NCI-H748 treated with DMSO at 0.1 percent for 48 hours (cell line): ENCODE measurements at places on chromosomes 1 and 21.

- DNase-seq: no peak
Measured at GRCh38 chr1:24951337-24951736, 21.3 kb upstream of the RUNX3 start.

- DNase-seq: peak; percentile 13
Measured at GRCh38 chr1:227946624-227947385, 927 bp downstream of the WNT9A start.

GRCh38 chr1:107963601-107964335, 1.2 kb downstream of the VAV3 start:
- DNase-seq: no peak

DNA sequence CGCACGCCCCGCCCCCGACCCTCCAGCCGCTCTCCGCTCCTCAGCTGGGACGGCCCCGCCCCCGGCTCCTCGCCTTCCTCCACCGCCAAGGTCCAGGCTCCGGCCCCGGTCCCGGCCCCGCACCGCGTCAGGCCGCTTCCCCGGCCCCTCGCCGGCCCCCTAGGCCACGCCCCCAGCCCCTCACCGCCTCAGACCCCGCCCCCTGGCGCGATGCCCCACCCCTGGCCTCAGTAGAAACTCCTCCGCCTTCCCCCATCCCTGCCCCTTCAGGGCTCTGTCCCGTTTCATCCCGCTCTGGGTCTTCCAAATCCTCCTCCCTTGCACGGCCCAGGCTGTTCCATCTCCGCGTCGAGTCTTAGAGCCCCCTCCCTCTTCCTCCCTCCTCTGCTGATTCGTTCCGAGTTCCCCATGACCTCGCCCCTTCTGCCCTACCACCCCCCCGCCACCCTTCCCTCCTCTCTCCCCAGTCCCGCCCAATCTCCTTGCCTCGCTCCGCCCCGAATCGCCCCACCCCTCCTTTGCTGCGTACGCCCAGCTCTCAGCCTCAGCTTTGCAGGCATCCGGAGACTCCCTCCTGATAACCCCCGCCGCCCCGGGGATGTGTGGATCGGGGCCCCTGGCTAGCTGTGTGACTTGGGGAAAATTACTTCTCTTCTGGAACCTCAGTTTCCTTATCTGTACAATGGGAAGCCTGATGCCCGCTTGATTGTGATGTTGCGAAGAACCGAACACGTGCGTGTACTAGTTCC, 448 bp upstream of the ASAP3 start:
- peak; percentile 67 for DNase-seq

- no peak for DNase-seq
Measured at GRCh38 chr1:34362949-34363348, 186.2 kb downstream of the C1orf94 start.

- DNase-seq: no peak
Measured at GRCh38 chr1:33921281-33921680, 57.4 kb downstream of the HMGB4 start.

- DNase-seq: no peak
Measured at GRCh38 chr1:43954036-43954435, 7.3 kb downstream of the IPO13 start.

DNA sequence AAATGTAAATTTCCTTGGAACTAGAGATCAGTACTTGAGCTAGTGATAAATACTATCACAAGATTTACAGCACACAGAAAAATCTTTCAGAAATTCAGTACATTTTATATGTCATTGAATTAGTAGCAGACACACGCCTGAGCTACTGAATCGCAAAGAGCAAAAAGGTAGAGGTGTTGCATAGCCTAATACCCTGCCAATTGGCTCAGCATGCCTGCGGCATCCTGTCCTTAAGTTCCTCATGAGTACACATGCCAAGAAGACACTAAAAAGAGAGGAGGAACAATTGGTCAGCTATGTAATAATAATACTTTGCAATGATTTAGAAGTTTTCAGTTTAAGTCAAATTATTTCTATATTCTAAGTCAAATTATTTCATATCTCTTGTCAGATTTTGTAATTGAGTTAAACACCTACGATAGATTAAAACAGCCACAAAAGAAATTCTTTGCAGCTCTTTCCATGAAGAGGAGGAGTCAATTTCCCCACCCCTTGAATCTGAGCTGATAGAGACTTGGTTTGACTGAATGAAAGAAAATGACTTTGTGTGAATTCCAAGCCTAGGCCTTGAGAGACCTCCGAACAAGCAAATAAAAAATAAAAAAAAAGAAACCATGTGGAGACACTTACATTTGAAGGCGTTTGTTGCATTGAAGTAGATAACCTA, 36.2 kb upstream of the PKN2 start:
- no peak for DNase-seq

- no peak for DNase-seq
Measured at GRCh38 chr1:231315887-231316286, 21.8 kb downstream of the EXOC8 start.

- no peak for DNase-seq
Measured at GRCh38 chr1:186740324-186740723, 60.1 kb upstream of the PTGS2 start.

DNA sequence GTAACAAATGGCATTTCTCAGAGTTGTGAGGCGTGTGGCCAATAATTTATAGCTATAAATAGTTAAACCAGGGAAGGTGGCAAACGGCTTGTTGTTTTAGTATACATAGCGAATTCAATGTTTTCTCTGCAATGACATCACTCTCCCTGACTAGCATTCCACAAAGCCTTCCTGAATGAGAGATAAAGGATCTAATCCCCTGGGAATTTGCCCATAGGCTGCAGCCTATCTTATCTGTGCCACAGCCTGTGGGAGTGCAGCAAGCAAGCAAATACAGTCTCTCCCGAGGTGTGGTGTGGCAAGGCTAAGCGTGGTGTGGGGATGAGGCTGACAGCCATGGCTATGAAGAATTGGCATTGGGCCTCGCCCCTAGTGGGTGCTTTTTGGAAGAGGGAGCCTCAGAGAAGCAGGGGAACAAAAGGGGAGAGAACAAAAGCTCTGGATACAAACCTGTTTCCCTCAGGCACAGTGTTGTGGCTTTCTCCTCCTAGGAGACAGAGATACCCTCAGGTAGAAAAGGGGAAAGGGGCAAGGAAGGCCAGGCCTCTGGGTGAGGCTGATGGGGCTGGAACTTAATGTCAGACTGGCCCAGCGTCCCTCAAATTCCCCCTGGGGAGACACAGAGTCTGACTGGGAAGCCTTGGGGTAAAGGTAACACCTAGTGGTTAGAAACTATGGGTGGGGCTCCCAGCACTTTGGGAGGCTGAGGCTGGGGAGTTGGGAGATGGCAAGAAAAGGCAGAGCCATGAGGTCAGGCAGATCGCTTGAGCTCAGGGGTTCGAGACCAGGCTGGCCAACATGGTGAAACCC, 8.9 kb downstream of the TAGLN2 start:
- DNase-seq: no peak

DNA sequence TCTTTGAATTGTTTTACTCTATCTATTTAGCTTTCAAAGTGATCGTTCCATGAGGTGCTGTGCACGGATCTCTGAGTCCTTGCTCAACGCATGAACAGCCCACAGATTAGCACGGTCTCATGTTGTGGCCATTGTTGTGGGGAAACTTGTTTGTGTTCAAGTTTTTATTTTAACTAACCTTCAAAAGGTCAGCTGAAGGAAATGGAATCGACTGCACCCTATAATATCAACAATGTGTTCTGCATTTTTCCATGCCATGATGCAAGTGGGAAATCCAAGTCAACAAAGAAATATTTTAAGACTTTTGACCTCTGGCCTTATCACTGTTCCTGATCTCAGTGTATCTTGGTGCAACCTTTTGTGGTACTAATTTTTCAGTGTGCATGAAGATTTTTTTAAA, 6.1 kb downstream of the SH2D1B start:
- no peak for DNase-seq

GRCh38 chr1:34178072-34178471, 1.4 kb downstream of the C1orf94 start:
- DNase-seq: no peak

DNA sequence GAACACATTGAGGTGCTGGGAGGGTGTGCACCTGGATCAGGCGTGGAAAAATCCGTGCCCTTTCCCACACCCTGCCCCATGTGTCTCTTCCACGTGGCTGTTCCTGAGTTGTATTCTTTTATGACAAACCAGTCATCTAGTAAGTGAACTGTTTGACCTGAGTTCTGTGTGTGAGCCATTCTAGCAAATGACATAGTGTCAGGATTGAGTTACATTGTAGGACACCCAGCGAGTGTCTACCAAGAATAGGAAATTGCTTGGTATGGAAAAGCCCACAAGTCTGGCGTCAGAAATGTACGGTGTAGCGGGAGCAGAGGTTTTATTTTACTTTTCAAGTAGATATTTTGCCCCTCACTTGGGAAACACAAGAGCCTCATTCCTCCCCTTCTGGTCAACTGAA, 1.2 kb upstream of the MRAP start:
- DNase-seq: no peak

GRCh38 chr1:201346337-201346939, 31.0 kb downstream of the TNNT2 start:
- peak; percentile 5 for DNase-seq

DNA sequence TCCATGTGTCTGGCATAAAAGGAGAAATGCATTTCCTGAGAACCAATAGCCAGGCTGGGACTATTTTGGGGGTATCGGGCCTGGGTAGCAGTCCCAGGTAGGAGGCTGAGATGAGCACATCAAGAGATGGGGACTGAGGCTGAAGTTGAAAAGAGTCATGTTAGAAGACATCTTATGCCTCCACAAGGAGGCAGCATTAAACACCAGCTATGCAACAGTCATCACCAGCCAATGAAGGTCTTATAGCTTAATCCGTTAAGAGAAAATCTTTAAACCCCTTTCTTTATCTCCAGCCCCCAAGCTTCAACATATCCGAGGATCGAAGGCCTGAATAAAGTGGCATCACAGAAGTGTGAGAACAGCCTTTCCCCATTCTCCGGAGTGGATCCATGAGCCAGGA, 640.7 kb upstream of the PTBP2 start:
- DNase-seq: no peak

- no peak for DNase-seq
Measured at GRCh38 chr1:180215856-180216625, 14.0 kb upstream of the LHX4 start.

- DNase-seq: no peak
Measured at GRCh38 chr1:85308833-85309350, 32.5 kb upstream of the BCL10 start.

- DNase-seq: peak; percentile 38
Measured at GRCh38 chr1:225652729-225653462, at the start of gene ENAH. Gene ENAH, minus strand, starts transcription at chr1:225653123. Its CDS starts 433 bp downstream, at chr1:225652690.

DNA sequence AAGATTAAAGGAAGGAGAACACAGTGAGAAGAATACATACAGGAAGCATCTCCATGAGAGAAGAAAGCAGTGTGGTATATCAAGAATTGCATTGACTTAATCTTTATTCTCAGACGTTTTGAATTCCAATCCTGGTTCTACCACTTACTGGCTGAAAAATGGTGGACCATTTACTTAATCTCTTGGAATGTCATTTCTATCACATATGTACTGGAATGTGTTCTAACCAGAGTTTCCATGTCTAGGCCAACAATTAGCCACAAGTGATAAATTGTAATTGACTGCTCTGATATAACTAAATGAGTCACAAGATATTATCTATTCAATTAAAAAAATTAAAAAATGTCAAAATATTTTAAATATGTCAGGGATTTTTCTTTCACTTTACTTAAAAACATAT, 626.1 kb downstream of the PTPRC start:
- DNase-seq: no peak

- no peak for DNase-seq
Measured at GRCh38 chr1:19405761-19406487, 79.4 kb downstream of the CAPZB start.

DNA sequence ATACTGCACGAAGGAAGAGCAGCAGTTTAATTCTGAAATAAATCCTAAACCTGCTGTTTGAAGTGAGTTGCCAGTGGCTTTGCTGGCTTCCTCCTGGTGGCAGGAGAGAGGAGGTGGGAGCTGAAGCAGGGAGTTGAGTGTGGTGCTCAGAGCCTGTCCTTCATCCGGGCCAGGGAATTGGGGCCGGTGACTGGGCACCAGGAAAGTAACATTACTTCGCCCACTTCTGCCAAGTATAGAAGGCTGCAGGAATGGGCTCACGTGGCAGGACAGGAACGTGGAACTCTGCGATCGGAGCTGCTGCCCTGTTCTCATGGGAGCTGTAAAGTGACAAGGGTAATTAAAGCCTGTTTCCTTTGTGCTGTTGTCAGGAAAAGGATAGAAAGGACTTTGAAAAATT, 8.7 kb downstream of the TOR3A start:
- no peak for DNase-seq

- DNase-seq: no peak
Measured at GRCh38 chr1:18411321-18411720, 69.4 kb upstream of the KLHDC7A start.

DNA sequence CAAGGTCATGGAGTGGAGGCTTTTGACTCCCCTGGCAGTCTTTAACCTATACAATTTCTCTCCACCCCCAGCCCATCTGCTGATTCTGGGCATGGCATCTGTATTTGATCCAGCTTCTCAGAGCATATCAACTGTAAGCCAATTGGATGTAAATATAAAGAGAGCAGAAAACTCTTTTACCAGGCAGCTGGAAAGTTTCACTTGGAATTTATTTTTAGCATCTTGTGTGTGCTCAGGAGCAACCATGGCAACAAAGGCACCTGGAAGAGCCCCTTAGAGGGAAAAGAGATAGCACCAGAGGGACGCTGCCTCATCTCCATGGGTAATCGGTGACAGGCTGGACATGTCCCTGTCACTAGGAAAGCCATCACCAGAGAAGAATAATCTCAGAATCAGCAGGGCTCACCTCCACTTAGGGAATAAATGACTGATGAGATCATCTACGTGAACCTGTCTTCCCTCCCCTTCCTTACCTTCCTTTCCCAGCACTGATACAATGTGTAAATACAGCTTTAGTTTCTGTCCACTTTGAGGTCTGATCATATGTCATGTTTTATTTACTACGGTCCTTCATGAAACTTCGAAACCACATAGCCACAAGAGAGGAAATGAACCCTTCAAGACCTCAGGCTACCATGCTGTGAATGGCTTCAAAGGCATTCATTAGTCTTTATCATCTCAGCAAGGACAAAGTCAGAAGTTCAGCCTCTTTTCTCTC, 25.3 kb upstream of the SIPA1L2 start:
- DNase-seq: peak; percentile 1

DNA sequence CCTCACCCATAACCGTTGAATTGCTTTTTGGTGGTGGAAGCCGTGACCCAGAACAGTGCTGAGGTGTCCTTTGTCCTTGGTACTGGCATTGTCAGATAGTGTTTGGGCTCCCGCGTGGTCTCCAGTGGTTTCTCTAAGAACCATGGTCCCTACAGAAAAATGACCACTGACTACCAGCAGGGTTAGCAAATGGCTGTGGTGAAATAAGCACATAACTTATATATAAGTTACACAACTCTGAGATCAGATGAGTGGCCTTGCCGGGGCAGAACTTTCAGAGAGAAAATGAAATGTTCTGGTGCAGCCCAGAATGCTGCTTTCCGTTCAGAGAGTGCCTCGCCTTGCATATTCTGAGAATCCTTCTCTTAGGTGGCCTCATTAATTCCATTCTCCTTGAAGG, 5.0 kb downstream of the SLC37A1 start:
- DNase-seq: no peak
